ENCODE measurements at places on chromosomes 3 and 15.

DNA sequence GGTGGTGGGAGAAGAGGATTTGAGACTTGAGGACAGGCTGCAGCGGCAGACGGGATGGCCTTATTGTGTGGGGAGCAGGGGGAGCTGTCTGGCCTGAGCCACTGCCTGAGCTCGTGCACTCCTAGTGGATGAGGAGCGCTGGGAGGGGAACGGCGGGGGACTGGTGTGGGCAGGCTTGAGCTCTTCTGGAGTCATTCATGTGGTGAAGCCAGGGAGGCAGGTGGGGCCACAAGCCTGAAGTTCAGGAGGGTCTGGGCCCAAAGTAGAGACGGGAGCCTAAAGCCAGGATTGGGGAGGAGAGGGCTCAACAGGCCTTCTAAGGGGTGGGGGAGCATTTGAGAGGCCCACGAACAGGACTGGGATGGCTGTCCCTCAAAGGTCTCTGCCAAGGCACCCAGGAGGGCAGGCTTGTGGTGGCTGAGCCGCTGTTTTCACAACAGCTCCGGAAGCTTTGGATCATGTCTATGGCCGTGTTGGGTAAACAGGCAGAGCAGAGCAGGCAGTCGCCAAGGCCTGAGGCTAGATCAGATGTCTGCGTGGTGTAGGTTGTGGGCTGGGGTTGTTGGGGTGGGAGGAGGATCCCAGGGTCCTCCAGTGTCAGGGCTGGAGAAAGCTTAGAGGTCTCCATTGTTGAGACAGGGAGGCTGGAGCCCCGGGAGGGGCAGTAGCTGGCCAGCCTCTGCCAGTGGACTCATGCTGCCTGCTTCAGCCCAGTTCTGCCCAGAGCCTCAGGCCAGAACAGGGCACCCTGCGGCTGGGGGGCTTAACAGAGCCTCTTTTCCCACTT is 8.2 kb downstream of the PRKCD start:
- no peak for DNase-seq

DNA sequence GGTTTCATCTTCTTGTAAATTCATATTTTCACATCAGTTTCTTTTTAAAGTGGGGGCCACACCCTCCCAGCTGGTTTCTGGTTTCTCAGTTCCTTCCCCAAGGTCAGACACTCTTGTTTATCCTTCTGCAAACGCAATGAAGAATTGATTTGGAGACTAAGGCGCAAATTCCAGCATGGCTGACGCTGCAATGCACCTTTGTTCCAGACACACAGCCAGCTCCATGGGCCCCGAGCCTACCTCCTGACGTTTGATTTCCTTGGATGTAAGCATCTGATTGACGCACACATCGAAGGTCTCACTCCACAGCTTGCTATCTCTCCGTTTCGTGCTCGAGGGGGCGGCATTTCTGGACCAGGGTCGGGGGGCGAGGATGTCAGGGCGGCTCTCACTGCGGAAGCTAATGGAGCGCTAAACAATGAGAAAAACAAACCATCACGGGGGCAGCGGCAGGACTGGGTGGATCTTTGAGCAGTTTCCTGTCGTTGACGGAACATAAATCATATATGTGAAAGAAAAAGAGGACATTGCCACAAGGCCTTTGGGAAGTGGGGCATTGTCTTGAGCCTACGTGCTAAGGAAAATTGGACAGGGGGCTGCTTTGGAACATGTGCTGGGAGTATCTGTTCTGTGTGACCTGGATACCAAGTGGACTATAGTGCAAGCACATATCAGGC is 46.9 kb downstream of the ARHGEF3 start:
- DNase-seq: no peak

DNA sequence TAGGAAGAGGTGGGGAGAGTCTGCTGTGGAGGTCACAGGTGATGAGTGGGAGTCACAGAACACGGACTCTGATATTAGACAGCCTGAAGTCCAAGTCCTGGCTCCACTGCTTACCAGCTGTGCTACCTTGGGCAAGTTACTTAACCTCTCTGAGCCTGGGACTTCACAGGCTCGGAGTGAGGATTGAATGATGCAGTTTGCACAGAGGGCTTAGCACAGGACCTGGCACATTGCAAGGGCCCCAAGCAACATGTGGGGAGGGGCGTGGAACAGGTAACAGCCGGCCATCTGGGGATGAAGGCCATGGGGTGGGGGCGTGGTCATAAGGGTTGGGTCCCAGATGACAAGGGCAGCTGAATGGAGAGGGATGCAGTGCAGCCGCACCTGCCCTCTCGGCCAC is 4.3 kb upstream of the ITIH3 start:
- DNase-seq: no peak

GRCh38 chr3:16066975-16067374 is 107.5 kb upstream of the GALNT15 start:
- DNase-seq: no peak

DNA sequence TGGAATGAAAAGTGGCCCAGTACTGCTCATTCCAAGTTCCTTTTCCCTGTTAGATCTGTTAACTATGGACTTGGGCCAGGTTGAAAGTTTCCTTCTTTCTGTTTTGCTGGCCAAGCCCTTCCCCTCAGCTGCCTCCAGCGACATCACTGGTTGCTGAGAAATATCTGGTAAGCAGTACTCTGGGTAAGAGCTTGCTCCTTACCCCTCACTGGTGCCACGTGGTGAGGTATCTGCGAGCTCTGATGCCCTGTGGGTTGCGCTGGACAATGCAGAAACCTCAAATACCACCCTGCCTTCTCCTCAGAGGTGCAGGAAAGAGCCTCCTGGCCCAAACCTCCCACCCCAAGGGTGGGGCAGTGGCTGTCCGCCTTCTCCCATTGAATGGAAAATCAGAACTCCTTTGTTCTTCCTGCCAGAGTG is 42.9 kb upstream of the APH1B start:
- DNase-seq: no peak

GRCh38 chr15:59371458-59372351 is 966 bp downstream of the MYO1E start:
- no peak for DNase-seq

DNA sequence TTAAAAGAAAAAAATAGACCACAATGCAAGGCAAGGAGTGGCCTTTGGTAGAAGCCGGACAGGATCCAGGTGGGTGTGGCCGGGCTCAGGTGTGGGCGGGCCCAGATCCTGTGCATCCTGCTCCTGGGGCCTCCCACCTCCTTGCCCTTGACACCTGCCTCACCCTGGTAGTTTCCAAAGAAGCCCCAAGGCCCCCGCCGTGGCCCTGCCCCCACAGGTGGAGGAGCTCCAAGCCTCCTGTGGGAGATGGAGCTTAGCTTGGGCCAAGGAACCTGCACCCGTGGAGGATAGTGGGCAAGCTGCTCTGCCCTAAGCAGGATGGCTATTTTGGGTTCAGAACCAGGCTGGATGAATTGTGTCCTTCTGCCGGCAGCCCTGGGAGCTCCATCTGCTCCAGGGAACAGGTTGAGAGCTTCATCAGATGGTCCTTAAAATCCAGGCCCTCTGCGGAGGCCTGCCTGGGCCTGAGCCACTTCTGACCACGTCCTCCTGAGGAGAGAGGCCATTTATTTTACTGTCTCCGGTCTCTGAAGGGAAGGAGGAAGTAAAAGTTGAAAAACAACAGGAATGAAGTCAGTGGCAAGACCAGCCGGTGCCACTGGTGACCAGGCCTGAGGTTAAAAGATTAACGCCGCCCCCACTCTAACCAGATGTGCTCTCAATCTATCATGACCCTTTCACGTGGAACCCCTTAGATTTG is 53.9 kb upstream of the KLF13 start:
- DNase-seq: no peak

DNA sequence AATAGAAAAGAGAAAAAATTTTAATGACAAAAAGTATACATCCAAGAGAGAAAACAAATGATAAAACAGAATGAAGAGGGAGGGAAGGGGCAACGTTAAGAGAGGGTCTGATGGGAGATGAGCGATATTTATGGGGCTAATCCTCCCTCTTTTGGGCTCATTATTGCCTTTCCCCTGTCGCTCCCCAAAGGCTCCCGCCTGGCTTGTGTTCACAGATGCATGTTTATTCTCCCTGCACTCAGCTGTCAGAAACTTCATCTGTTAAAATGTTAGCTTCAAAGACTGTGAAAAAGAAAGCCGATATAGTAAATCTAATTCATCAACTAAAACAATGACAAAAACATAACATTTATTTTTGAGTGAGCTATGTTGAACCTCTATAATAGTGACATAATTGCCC is 74.3 kb downstream of the GABRB3 start:
- no peak for DNase-seq

GRCh38 chr3:152874896-152875749 is 40.2 kb downstream of the P2RY1 start:
- no peak for DNase-seq

- DNase-seq: no peak
Observed at GRCh38 chr3:188822004-188822403, 349.8 kb upstream of the TPRG1 start.

GRCh38 chr3:31218082-31218481 is 314.6 kb upstream of the STT3B start:
- no peak for DNase-seq

DNA sequence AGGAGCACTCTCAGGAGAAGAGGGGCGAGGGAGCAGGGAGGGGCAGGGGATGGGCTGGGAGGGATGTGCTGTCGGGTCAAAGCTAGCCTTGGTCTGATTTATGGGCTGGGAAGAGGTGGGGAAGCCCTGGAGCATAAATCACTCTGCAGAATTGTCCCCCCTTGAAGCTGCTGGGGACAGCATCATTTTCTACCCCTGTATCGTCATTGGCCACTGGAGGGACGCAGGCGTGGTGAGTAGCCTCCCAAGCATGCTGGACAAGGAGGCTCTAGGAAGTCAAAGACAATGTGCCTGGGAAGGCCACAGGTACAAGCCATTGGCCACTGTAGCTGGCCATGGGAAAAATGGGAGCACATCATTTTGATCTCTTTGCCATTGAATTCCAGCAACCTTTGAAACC is 175.5 kb upstream of the CTDSPL start:
- DNase-seq: no peak

DNA sequence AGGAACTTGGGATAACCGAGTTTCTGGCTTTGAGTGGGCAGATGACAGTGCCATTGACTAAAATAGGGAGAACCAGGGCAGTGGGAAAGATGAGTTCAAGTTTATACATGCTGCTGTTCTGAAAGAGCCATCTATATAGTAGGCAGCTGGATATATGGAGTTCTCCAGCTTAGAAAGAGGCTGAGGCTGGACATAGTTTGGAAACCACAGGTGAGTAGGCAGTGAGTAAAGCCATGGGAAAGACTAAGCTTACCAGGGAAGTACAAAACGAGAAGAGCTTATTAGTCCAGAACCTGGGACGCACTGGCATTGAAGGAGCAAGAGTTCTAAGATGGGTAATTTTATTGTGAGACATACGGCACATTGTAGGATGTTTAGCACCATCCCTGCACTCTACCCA is 54.2 kb downstream of the MSL2 start:
- no peak for DNase-seq

- DNase-seq: no peak
Observed at GRCh38 chr3:178120367-178120766, 415.9 kb upstream of the KCNMB2 start.

DNA sequence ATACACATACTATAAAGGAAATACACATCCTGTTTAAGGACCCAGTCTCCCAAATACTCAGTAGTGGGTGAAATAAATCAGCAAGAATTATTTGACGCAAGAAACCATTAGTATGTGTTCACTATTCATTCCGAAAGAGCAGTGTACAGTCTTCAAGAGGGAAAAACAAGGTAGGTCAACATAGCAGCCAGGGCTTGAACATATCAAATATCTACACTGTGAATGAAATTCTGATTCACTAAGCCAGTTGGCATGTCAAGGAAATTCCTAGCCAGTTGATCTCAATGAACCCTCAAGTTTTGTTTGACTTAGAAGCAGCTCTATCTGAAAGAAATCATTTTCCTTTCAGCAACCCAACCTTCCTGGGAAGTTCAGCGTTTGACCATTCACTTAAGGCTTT is 99.0 kb downstream of the CNTN3 start:
- no peak for DNase-seq

- DNase-seq: no peak
Observed at GRCh38 chr3:123799544-123800361, 84.4 kb downstream of the MYLK start.

DNA sequence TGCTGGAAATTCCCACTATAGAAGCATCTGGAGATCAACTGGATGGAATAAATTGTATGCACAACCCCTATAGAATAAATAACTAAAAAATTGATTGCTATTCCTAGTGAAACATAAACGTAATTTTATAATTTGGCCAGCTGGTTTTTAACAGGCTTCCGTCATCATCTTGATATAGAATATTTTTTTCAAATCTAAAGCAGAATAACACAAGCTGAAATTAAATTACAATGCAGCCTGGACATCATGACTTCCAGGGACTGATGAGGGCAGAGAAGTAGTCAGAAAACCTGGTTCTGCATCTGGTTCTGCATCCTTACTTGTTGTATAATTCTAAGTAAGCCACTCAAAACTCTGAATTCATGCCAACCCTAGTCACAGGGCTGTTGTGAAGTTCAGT is 146.1 kb downstream of the MEX3B start:
- no peak for DNase-seq

DNA sequence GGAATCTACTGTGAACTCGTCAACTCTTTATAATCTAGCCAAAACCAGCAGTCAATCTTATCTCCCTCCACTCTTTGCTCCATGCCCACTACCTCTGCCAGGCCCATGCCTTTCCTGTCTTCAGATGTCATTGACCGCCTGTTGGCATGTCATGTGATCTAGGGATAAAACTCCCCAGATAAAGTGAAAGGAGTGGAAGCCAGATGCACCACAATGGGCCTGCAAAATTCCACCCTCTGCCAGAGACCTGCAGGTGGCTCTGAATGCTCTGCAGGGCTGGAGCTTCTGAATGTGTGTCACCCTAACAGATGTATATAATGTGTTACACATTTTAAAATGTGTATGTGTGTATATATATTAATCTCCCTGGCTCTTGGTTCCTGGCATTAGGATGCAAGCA is 2.3 kb upstream of the CCR3 start:
- DNase-seq: no peak

GRCh38 chr3:114213627-114214541 is 23.5 kb downstream of the ZNF80 start:
- DNase-seq: peak; percentile 77

- DNase-seq: no peak
Observed at GRCh38 chr15:45326741-45327140, 51.6 kb downstream of the GATM start.

- DNase-seq: no peak
Observed at GRCh38 chr3:114365909-114366308, 72.1 kb downstream of the TIGIT start.

DNA sequence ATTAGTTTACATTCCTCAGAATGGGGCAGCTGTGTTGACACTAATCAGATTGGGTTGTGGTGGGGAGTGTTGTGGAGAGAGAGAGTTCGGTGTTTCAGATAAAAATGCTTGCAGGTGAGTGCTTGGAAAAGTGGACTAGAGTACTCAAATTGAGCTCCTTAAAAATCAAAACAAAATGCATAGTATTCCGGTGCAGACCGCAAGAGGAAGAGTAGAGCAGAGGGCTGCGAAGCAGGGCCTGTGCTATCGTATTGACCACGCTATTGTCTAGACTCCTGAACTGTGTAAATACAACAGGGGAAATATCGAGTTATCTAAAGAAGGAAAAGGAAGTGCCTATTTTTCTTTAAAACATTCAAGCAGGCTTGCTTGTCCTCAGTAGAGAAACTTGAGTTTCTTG is 159.5 kb downstream of the TP63 start:
- no peak for DNase-seq

GRCh38 chr15:54687628-54688027 is 509.1 kb downstream of the RSL24D1 start:
- no peak for DNase-seq

- DNase-seq: no peak
Observed at GRCh38 chr3:18898911-18899310, 249.4 kb upstream of the KCNH8 start.
